Stimulated activated CD8-positive, alpha-beta memory T cell treated with anti-CD3 and anti-CD28 coated beads, Interleukin-7, amount 100 ng/mL, for 1 hour (primary cell): ENCODE measurements at places on chromosomes 12 and 14.

GRCh38 chr12:879641-880040 lies 69.9 kb downstream of the RAD52 start:
- no peak for DNase-seq

DNA sequence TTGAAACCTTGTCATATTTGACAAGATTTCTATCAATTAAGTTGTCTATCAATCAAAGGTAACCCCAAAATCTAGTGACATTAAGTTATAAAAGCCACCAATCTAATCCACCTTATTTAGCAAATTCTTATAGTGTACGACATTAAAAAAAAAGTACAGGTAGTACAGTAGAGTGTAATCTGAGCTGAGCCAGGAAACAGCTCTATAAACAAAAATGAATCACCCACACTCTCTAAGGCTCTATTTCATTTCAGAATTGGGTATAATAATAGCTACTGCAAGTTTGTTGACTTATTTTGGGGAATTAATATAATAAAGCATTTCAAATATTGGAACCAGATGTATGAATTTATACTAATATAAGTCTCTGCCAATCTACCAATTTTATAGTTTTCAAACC lies 342.4 kb upstream of the FLRT2 start:
- DNase-seq: no peak

DNA sequence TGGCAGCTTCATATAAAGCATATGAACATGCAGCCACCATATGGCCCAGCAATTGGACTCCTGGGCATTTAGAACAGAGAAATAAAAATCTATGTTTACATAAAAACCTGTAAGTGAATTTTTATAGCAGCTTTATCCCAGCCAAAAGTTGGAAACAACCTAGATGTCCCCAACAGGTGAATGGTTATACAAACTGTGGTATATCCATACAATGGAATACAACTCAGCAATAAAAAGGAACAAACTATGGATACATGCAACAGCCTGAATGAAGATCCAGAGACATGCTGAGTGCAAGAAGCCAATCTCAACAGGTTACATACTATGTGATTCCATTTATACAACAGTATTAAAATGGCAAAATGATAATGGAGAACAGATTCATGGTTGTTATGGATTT lies 3.7 kb downstream of the TMTC1 start:
- DNase-seq: no peak

- DNase-seq: no peak
These were observed 31.8 kb downstream of the ELK3 start for GRCh38 chr12:96225994-96226399.

- DNase-seq: no peak
These were observed 33.3 kb upstream of the CCDC198 start for GRCh38 chr14:57526942-57527341.

DNA sequence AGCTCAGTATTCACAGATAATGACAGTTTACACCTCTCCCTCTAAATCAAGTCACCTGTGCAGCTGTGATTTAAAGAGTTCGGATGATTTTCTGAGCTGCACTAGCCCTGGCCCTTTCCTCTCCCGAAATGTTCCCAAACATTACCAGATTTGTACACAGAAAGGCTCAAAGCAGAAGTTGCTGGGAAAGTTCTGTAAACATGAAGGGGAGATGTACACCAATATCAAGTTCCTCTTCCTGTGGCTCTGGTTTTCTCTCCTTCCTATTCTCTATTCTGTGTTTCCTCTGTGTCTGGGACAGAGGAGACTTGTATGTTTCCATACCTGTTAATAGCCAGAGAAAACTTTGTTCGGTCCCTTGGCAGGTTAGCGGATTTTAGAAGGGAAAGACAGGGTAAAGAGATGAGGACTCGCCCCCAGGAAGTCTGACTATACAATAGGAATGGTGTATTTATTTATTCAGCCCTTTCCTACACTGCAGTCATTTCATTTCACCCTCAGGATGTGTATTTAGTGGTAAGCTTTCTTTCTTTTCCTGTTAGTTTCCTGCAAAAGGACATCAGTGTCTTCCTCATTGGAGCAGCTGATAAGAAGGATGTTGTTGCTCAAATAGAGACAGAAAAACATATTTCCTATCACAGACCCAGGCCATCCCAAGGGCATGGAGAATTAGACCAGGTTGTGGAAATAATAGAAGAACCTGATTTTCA lies 7.6 kb upstream of the NUMB start:
- DNase-seq: no peak

DNA sequence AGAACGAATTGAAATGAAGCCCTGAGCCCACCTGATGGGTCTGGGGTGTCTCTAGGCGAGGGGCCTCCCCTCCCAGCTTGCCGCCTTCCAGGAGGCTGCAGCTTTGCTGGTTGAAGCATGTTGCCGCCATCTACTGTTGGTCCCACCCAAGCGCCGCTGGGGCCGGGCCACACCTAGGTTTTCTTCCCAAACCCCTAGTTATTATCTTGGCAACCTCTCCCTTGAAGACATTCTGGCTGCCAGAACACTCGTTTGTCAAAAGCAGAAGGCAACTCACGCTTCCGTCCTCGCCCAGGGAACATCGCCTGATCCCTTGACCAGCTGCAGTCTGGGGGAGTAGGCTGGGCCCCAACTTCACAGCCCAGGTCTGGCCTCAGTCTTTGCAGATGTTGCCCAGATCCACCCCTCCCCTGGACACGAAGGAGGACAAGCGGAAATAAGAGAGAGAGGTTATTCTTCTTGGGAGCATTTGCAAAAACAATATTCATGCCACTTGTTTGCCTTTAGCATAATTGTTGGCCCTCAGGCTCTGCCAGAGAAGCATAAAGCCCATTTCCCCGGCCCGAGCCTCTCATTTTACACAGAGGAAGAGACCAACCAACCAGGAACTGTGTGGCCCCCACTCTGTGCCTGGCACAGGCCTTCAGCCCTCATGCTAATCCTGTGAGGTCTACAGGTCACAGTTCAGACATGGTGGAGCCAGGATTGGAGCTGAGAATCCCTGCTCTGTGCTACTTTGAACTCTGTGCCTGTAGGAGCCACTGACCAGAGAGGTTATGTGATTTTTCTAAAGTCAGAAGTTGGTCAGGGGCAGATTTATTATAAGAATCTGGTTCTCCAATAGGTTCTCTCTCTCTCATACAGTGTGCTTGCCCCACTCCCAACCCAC lies 6.8 kb downstream of the EMP1 start:
- DNase-seq: no peak

DNA sequence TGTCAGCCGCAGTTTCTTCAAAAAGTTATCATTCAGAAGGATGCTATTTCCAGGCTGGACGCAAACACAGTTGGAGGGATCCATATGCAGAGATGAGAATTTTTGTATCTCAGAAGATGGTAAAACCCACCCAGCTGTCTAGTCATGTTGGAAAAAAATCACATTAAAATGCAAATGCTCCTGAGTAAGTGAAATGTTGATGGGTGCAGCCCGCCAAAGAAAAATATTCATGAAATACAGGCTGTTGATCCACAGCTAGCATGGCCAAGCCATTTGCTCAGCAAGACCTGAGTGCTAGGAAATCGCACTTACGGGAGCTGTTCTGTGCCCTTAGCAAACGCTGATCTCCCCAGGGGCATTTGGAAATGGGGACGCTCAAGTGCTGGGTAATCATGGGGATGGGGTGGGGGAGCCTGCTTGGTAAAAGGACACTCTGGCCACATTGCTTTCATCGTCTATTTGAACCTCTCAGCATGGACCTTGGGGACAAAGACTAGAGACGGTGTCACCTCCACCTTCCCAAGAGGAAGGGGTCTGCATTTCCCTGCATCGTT lies 25.7 kb downstream of the TUNAR start:
- DNase-seq: no peak

- DNase-seq: no peak
These were observed 62.7 kb downstream of the RASSF3 start for GRCh38 chr12:64672925-64673409.

DNA sequence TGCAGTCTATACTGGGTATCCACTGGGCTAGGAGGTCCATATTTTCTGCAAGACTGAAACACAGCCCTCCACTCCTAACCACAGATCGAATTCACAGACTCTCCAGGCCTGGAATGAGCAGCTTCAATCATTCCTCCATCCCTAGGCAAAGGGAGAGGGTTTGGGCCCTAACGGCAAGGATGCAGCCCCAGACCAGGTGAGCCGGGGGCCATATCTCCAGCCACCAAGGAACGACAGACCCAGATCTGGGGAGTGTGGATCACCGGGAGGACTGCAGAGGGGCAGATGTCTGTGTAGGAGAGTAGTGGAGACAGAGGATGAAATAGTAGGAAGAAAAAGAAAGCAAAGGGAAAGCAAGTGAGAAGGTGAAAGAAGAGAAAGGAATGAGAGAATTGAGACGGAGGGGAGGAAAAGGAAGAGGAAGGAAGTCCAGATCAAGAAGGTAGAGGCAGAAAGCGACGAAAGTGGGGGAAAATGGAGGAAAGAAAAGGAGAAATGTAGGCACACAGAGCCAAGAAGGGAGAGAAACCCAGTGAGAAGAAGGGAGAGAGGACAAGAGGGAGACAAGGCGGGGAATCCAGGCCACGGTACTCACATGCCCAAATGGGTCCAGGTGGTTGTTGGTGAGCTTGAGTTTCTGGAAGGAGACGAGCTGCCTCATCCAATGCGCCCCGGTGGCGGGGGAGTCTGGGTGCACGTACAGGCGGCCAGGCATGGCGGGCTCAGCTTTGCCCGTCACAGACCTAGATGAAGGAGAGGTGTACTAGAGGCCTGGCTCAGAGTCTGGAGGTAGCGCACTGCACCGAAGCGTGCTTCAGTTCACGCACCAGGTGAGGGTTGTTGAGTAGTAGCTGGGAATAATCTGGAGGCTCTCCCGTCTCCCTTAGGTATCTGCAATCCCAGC lies 7.7 kb downstream of the TBX5 start:
- no peak for DNase-seq

DNA sequence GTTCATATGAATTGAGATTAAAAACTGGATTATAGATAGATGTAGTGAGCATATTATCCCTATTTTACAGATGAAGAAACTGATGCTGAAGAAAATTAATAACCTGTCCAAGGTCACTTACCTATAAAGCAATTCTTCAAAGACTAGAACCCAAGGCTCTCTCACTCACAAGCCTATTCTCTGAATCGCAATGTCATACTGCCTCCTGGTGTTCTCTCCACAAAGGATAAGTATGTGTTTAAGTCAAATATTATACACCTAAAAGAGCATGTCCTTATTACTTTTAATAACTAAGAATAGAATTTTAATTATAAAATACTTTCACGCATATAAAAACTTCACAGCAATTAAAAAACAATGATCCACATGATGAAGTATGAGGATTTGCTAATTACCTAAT lies 721.3 kb upstream of the USP15 start:
- no peak for DNase-seq

- no peak for DNase-seq
These were observed 96.3 kb upstream of the EEA1 start for GRCh38 chr12:93025145-93026103.

GRCh38 chr12:89245090-89245489 lies 107.2 kb downstream of the DUSP6 start:
- DNase-seq: no peak

- no peak for DNase-seq
These were observed 923.0 kb upstream of the TMEM132C start for GRCh38 chr12:127343940-127344339.

GRCh38 chr14:71411738-71412137 lies 504.5 kb downstream of the PCNX1 start:
- no peak for DNase-seq

- DNase-seq: no peak
These were observed 28.6 kb downstream of the PACS2 start for GRCh38 chr14:105343194-105343593.

GRCh38 chr14:93707475-93707874 lies 80.8 kb downstream of the PRIMA1 start:
- no peak for DNase-seq

DNA sequence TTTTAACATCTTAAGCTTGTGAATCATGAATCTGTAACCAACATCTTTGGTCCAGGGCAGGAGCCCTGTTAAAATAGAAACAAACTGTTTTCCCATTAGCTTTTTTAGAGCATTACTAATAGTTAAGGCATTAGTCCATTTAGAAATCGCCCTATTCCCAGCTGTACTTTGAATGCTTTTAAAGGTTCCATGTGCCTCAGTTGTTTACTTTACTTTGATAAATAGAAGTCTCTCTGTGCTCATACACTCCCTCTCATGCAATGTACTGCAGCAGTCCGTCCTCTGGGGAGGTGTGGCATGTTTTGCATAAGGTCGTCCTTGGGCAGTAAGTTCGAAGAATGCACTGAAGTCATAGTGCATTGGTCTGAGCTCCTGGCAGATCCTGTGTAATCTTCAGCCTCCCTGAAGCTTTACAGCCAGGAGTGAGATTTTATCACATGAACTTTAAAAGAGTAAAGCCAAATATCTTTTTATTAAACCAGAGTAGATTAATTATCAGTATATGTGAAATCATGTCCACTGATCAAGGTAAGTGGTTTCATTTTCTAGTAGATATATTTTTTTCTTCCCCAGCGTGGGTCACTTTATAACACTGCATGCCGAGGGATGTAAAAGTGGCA lies 134.7 kb downstream of the FGD4 start:
- DNase-seq: no peak

- DNase-seq: no peak
These were observed 42.1 kb downstream of the TMTC1 start for GRCh38 chr12:29741342-29742241.

DNA sequence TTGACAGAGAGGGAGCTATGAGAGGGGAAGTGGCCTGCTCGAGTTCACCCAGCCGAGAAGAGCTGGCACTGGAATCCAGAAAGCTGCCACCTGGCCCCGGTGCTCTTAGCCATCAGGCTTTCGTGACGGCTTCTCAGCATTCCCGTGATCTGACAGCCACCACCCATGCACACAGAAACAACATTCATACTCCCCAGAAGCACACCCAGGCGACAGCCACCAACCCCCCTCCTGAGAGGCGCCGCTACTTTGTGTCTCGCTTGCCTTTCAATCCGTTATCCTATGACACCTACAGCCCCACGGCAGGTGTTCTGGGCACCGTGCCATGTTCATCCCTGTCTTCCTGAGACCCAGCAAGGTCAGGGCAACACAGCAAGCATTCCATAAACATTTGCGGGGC lies 31.4 kb downstream of the PSMC1 start:
- no peak for DNase-seq

GRCh38 chr12:89717759-89718523 lies 9.3 kb upstream of the ATP2B1 start:
- DNase-seq: no peak

DNA sequence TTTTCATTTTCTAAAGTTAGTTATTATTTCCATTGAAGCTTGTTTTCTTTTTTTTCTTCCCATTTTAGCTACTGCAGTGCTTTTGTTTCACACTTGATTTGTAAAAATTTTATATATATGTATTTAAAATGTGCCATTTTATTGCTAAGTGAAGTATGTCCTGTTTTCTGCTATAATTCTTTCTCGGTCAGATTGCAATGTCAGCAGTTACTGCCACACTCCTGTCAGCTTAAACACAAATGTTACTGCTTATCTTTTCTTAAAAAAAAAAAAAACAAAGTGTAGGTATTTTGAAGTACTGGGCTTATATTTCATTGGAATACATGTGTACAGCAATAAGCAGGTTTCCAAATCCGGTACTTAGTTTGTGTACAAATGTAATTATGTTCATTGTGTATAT lies 63.4 kb upstream of the AEBP2 start:
- no peak for DNase-seq

- DNase-seq: no peak
These were observed 379.8 kb downstream of the MED13L start for GRCh38 chr12:115897729-115898128.
